RWPE1 (cell line): ENCODE measurements at places on chromosomes 6 and 20.
A peak's percentile ranks its signal among the peaks of the same experiment; 100 is the strongest.

GRCh38 chr20:61573415-61574305, 321.6 kb downstream of the CDH4 start:
- no peak for DNase-seq

DNA sequence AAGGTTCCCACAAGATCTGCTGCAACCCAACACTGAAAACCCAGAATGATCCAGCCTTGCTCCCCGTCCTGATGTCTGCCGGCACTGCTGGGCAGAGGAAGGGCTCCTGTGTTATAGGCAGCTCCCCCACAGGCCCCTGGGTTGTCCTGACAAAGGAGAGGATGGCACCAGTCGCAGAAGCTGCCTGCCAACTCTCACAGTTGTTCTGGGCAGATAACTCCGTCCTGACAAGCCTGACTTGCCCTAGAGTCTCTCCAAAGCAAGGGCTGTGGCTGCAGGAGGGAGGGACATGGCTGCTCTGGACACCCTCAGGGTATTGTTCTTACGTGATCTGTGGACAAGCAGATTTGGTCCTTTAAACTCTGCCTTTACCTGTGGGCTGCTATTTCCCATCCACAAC, 243.8 kb downstream of the CDH26 start:
- no peak for DNase-seq

DNA sequence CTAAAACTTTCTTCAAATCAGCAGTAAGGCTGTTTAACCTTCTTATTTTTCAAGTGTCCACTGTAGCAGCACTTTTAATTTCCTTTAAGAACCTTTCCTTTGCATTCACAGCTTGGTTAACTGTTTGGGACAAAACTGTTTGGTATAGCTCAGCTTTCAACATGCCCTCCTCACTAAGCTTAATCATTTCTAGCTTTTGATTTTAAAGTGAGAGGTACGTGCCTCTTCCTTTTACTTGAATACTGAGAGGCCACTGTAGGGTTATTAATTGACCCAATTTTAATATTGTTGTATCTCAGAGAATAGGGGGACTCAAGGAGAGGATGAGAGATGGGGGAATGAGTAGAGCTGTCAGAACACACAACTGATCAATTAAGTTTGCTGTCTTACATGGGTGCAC, 129.5 kb upstream of the MMS22L start:
- no peak for DNase-seq

DNA sequence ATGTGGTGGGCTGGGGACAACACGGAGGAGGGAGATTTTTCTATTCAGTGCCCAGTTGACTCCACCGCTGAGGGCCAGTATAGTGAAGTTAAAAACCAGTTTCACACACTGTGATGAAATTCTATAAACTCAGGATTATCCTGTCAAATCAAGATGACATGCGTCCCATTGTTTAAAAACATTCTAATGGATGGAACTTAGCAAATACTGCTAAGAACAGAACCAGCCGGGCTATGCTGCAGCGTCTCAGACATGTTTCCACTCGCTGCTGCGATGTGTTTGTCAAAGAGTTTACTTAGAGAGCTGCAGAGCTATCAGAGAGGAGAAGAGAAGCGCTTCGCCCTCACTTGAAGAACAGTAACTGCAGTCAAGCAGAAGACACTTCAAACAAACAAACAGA, 212.6 kb upstream of the FOXQ1 start:
- DNase-seq: peak; percentile 17

DNA sequence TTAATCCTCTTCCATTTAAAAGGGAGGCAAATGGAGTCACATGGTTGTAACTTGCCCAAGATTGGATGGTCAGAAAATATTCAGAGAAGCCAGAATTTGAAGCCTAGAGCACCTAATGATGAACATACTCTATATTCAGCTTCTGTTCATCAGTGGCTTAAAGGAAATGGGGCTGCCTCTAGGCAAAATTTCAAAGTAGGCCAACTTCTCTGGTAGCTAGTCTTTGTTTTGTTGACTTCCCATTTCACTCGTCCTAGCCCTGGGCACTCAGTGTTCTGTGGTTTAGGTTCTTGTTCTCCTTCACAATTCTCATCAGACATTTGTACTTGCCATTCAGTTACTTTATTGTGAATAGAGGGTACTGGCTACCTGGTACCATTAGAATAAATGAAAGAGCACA, 13.2 kb downstream of the MAP3K7 start:
- DNase-seq: no peak

- no peak for DNase-seq
These were observed 14.5 kb upstream of the TRIM39 start for GRCh38 chr6:30312266-30312665.

DNA sequence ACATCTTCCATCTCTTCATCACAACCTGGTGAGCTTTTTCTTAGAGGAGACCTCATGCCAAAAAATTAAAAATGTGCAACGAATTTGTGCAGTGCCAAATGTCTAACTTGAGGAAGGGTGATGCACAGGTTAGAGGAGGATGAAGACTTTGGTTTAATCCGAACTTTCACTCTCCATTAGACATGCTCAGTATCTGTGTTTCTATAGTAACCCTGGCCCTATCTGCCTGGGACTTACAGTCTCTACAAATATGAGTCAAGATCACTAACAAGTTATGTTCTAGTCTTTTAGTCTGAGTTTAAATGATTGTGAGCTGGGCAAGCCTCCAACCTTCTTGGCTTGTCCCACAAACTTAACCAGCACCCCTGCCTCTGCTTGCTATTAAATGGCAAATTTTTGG, 377.0 kb downstream of the BMP2 start:
- DNase-seq: no peak

- no peak for DNase-seq
These were observed 1104.6 kb upstream of the MAP3K7 start for GRCh38 chr6:91691449-91691848.

DNA sequence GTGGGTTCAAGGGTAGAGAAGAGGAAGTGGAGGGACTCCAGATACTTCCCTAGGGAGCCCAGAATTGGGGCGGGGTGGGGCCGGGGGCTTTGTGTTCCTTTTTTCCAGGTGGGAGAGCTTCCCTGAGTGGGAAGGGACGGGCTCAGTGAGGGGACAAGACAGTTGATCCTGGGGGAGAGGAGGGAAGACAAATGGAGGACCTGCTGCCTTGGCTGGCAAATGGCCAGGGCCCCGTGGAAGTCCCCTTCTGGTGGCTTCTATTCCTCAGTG, 2.6 kb downstream of the CTSZ start:
- DNase-seq: no peak

GRCh38 chr6:135271626-135272025, 90.5 kb downstream of the MYB start:
- DNase-seq: no peak

- no peak for DNase-seq
These were observed 4.2 kb upstream of the ZBTB12 start for GRCh38 chr6:31906122-31906521.

- no peak for DNase-seq
These were observed 26.4 kb downstream of the SLC35F1 start for GRCh38 chr6:117933471-117933870.

DNA sequence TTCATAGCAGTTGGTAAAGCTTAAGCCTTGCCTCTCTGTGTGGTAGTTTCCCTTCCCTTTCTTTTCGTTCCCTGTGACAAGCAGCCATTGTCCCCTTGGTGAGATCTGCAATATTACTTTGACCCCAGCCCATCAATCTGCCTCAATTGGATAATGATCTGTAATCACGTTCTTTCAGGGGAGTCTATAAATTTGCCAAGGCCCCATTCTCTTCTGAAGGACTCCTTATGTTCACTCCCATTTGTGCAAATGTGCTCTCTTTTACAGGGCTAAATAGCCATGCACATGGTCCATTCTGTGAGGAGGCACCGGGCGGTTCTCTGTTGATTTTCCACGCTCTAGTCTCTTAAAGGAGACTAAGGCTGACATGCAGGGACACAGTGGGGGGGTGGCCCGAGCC, 660.4 kb upstream of the SLC35B3 start:
- no peak for DNase-seq

DNA sequence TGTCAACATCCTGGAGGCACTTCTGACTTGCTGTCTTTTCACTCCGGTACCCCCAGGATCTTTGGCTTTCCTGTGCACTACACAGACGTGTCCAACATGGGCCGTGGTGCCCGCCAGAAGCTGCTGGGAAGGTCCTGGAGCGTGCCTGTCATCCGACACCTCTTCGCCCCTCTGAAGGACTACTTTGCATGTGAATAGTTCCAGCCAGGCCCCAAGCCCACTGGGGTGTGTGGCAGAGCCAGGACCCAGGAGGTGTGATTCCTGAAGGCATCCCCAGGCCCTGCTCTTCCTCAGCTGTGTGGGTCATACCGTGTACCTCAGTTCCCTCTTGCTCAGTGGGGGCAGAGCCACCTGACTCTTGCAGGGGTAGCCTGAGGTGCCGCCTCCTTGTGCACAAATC, 12.0 kb upstream of the MAPRE1 start:
- DNase-seq: no peak

GRCh38 chr20:59603176-59603575, 1.2 kb upstream of the PHACTR3 start:
- DNase-seq: no peak

- no peak for DNase-seq
These were observed 232.5 kb downstream of the SOX4 start for GRCh38 chr6:21826023-21826422.

DNA sequence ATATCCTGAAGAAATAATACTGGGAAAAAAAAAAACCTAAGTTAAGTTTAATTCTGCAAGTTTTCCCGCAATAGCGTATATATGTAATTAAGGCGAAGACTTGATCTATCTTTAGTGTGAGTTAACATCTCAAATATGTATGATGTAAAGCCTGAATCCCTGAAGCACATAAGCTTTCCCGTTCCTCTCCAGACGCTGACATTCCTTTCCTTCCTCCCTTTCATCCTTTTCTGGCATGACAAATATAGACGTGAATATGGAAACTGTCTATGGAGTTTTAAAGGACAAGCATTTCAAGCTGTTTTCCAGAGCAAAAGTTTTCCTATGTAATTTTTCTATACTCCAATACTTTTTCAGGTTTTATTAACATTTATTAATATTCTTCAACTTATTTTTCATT, 637.0 kb downstream of the COL12A1 start:
- DNase-seq: no peak

DNA sequence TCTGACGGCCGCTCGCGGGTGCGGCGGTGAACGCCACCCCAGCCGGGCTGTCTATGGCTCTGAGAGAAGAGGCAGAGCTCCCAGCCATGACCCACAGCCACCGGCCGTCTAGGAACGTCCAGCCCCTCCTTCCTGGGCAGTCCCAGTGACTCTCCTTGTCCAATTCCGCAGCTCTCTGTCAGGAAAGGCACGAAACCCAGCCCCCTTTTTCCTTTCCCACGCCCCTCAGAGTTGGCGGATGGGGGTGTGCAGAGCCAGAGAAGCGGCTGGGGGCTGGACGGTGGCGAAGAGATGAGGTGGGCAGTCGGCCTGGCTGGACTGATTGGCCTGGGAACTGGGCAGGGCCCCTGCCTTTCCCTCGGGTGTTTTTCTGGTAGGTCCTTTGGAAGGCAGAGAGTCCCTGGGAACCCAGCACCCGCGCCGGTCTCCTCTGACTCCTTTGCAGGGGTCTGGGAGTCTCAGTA, 1.5 kb downstream of the EBF4 start:
- no peak for DNase-seq

DNA sequence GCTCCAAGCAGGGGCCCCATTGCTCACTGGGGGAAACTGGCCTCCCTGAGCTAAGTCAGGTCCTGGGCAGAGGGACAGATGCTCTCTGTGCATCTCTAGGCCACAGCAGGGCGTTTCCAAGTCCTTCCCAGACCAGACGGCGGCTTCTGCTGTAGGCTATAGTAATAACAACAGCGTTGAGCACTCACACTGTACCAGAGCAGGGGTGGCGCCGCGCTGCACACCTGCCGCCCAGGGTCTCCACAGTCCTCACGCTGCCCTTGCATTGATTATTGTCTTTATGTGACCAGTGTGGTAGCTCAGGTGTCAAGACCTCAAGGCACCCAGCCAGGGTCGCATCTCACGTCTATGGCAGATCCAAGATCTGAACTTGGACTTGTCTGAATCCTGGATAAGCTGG, 14.9 kb upstream of the CCN5 start:
- no peak for DNase-seq

DNA sequence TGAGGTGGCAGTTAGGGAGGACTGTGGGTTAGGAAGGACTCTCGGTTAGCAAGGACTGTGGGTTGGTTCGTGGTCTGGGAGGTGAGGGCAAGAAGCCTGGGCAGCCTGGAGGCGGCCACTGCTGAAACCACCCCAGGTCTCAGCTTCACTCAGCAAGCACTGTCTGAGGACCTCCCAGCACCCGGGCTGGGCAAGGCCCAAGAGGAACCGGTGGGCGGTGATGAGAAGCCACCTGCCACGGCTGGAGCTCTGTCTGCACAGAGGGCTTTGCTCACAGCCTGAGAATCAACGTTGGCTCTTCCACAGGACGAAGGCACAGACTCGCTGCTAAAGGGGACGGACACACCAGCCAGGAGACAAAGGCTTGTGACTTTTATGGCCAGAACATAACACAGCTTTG, 69.3 kb downstream of the DACT2 start:
- no peak for DNase-seq

DNA sequence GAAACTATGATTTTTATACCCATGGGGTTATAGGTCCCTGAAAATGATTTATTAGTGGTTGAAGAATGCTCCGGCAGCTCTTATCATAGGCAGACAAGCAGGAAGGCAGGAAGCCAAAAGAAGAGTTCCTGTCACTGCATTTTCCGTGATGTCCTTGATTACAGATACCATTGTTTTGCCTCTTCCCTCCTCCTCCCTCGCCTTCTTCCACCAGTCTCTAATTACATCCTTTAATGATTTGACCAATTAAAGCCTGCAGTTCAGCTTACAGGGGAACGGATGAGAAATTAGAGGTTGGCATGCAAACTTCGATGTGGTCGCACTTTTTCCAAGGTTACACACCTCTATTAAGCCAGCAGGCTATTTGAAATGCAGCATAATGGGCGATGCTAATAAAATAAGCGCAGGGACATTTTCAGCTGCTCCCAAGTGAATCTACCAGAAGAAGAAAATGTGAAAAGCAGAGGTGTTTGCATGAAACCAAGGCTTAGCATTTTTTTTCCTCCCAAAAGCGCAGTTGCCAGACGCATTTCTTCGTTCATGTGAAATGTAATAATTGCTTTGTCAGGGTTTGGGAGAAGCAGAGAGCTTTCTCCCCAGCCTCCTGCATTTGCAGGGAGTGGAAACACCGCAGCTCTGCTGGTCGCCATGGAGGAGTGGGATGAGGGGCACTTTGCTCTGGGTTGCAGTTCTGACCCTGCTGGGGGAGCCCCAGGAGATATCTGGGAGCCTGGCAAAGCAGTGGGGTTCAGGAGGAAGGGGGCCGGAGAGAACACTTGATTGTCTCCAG, 6.0 kb downstream of the NOX3 start:
- DNase-seq: no peak

DNA sequence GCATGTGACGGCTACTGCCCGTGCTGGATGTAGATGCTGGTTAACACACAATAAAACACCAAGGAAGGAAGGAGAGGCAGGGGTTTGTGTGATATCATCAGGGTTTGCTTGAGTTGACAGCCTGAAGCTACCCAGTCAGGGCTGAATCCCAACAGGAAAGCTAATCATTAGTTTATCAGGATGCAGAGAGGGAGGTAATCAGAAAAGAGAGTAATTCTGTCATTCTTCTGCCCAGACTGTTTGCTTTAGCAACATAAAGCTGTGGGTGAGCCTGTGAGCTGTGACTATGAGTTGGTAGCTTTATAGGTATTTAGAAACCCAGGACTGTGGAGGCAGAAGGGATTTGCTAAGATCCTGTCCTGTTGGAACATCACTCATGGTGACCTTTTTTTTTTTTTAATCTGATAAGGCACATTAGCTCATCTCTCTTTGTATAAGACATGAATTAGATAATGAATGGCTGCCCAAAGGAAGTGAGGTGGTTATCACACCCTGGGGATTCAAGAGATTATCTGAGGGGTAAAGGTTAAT, 79.3 kb downstream of the CAP2 start:
- no peak for DNase-seq

- no peak for DNase-seq
These were observed 169.0 kb downstream of the TBC1D7 start for GRCh38 chr6:13159300-13159699.

GRCh38 chr6:84222426-84222825, 5.0 kb downstream of the CEP162 start:
- no peak for DNase-seq
